ENCODE measurements at places on chromosomes 7 and 10.

- DNase-seq = no peak
These were observed 3.5 kb upstream of the INHBA start for GRCh38 chr7:41706228-41706930.

- DNase-seq = no peak
These were observed 449.1 kb downstream of the PAXIP1 start for GRCh38 chr7:154553711-154554265.

DNA sequence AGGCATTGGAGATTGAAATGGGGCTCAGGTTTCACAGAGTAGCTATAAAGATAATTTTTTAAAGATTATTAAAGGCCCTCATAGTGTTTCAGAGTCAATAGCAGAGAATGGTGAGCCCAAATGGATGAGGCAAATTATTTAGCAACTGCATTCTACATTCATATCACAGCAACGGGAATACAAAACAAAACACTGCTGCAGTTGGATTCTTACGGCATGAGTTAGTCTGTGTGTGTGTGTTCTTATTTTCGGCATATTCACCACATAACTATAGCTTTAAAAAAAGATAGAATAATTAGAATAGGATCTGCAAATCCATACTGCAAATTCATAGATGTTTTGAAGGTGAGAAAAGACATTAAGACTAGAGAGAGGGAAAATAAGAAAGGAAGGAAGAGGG is 66.0 kb downstream of the SUGCT start:
- DNase-seq = no peak

GRCh38 chr7:150981644-150982043 is 3.5 kb upstream of the KCNH2 start:
- DNase-seq = no peak

- no peak for DNase-seq
These were observed 19.6 kb downstream of the RGS10 start for GRCh38 chr10:119522747-119523426.

DNA sequence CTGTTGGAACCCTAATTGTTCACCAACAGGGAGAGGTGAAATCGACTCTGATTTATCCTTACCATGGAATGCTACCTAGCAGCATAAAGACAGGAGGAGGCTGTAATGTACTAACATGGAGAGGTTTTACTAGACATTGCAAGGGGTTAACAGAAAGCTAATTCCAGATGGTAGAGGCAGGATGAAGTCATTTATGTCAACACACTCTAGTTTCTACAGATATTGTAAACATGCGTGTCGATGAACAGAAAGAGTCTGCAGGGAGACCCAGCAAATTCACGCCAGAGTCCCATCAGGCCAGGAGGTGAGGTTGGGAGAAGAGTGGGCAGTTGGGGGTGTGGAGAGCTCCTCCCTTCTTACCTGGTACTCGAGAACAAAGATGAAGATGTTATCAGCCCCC is 7.0 kb downstream of the NPC1L1 start:
- no peak for DNase-seq

DNA sequence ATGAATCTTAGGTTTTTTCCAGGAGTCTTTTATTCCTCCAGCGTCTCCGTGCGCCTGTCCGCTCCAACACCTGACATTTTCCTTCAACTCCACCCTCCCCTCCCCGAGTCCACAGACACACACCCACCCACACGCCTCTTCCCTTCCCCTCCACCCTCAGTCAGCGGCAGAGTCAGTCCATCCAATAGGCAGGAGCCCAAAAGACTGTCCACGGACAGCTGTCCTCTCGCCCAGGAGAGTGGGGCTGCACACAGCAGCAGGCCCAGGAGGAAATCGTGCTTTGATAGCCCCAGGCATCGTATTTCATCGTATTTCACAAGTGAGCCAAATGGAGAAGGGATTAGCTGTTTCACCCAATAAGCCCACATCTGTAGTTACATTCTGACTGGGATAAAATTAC is 285.1 kb downstream of the ZEB1 start:
- DNase-seq = no peak

- no peak for DNase-seq
These were observed 6.2 kb upstream of the ACTR3C start for GRCh38 chr7:150329331-150330120.

- no peak for DNase-seq
These were observed 456.1 kb downstream of the PHTF2 start for GRCh38 chr7:78254726-78255055.

GRCh38 chr7:105673367-105674084 is 92.2 kb upstream of the EFCAB10 start:
- DNase-seq = no peak

- DNase-seq = peak; percentile 62
These were observed at the start of gene LRCH4 for GRCh38 chr7:100585511-100586265. Gene LRCH4 (minus strand): TSS chr7:100586129. CDS start chr7:100586100, 29 bp downstream.

DNA sequence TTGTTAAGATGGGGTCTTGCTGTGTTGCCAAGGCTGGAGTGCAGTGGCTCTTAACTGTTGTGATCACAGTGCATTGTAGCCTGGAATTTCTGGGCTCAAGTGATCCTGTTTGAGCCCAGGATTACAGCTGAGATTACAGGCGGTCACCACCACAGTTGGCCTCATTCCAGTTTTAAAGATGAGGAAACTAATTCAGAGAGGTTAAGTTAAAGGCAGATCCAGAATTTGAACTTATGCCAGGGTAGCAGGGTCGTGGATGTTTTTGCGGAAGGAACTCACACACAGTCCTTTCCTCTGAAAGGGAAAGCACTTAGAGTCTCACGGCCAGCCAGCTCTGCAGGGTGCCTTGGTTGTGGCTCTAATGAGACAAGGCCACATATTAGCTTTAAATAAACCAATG is 84.7 kb downstream of the MMRN2 start:
- DNase-seq = no peak

DNA sequence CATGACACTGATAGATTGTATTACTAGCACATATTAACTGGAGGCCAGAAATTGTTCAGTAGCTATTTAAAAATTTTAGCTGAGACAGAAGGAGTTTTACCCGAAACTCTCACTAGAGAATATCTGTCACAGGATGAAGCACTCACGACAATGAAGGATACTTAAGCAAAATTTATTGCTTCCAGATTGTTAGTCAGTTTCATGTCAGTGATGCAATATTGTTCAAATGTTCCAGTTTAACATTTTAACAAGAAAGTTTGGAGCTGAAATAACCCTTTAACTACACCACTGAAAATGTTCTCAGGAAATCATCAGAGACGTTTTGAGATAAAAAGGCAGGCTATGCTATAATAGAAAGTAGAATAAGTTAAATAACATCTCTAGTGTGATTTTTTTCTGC is 15.0 kb upstream of the CADPS2 start:
- DNase-seq = no peak

- DNase-seq = no peak
These were observed 554.1 kb downstream of the TNS3 start for GRCh38 chr7:47027695-47028240.

GRCh38 chr10:79328147-79328701 is 19.0 kb upstream of the PPIF start:
- DNase-seq = no peak

DNA sequence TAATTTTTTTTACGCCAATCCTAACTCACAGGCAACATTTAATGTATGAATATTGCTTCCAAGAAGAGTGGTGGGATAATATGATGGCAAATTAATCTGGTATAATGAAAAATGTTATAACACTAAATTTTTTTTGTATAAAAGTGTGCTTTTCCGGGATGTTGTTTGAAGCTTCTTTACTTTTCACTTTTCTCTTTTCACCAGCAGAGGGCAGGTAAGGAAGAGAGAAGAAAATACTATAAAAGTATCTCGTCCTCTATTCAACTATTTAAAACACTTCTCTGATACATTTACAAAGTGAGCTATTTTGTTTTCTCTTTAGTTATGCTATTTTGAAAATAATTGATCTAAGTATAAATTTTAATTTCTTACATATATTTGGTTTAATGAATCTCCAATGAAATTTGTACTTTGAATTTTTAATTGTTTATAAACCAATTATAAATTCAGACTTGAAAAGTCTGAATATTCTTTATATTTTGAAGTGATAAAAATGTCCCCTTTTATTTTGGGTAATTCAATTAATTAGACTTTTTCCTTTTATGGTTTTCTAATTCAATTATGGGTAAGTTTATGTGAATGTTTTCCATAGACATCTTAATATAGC is 20.7 kb upstream of the CFTR start:
- DNase-seq = no peak

- no peak for DNase-seq
These were observed 21.4 kb downstream of the SORBS1 start for GRCh38 chr10:95539560-95540284.

DNA sequence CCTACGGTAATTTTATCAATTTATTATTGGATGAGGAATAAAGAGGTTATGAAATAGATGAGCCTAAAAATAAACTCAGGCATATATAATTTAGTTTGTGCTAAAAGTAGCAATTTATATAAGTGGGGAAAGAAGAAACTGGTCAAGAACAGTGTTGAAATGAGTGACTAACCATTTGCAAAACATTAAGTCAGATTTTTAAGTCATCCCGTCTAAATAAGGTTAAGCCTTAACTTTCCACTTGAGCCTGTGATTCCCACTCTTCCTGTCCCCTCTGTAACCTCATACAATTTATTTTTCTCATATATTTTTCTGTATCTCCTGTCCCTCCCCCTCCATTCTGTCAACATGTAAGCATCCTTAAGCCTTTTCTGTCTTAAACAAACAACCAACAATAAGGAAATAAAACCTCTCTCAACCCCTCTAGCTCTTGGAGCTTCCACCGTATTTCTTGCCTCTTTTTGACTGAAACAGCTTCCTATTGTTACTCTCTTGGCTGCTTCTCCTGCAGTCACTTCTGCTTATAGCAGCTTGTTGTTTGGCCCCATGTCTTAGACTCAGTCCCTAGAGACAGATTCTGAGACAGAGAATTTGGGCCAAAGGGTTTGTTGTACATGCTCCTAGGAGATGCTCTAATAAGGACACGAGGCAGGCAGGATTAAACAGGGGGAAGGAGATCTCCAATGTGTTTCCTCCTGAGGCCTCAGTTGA is 109.7 kb downstream of the GNAI1 start:
- DNase-seq = no peak

DNA sequence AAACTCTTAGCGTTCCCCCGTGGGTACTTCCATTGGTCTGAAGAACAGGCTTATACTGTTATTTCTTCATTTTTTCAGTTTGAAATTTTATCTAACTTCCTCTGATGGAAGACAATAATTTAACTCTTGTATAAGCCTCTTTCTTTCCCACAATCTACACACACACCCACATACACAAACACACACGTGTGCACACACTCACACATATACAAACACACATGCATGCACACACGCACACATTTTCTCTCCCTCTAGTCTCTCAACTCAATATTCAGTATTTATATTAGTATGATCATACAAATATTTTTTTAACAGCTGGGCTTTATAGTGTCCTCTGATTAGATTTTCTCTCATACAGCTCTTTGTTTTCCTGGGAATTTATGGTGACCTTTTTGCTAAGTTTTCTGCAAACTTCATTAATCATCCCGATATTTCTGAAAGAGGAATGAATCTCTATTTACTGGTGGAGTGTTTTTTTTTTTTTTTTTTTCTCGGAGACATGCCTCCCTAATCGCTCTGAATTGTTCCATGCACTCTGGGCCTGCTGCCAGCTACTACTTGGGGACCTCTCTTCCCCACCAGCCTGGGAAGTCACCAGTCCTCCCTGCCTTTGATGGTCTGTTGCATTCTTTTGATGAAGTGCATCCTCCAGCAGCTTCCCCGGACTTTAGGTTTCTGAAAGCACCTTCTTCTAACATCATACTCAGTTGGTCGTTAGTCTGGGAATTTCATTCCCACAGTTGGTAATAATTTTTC is 75.5 kb downstream of the ZNF777 start:
- DNase-seq = no peak

GRCh38 chr7:158124671-158125079 is 462.9 kb downstream of the PTPRN2 start:
- no peak for DNase-seq

DNA sequence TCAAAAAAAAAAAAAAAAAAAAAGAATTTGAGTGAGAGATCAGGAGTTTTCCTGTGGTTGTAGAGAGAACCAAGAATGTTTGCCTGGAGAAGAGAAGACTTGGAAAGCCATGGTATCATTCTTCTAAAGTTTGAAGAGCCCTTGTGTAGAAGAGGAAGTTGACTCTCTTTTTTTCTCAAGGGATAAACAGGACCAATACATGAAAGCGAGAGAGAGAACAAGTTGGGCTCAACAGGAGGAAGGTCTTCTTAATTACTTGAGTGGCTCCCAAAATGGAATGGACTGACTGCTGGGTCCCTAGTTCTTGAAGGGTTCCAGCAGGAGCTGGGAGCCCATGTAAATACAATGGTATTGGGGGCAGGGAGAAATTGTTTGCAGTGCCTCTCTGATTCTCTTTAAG is 173.3 kb upstream of the ADO start:
- DNase-seq = no peak

All from CD8-positive, alpha-beta memory T cell (primary cell).